ENCODE measurements at places on chromosomes 1 and 21.

GRCh38 chr1:31297277-31298247 is 730 bp downstream of the ZCCHC17 start:
- DNase-seq, result no peak

- DNase-seq, result no peak
Measured at GRCh38 chr1:73065339-73066041, 783.2 kb upstream of the NEGR1 start.

GRCh38 chr1:6510493-6510892 is 19.0 kb upstream of the PLEKHG5 start:
- no peak for DNase-seq

DNA sequence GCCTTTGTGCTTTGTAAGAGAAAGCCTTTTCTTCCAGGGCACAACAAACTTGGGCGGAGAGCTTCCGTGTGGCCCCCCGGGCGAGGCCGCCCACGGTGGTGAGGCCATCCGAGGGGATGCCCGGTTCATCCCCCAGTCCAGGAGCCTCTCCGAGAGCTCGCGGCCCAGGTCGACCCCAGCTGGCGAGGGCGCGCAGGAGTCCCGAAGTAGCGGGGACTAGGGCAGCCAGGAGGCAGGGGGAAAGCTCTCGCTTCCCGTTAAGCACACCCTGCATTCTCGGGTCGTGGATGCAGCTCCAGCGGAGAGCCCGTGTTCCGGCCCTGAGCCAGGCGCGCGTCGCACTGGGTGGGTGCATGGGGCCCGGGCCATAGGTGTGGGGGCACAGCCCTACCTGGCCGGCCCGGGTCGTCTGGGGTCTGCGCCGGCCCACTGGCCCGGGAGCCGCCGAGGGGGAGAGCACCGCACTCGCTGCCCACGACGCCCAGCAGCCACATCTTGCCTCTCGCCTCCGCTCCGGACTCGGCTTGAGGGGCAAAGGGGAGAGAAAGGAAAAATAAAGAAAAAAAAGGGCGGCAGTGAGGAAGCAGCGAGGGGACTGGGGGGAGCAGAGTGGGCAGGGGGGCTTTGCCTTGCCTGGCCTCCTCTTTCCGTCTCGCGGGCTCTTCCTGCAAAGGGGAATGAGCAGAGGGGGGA is 1.8 kb downstream of the RNF220 start:
- DNase-seq, result no peak

DNA sequence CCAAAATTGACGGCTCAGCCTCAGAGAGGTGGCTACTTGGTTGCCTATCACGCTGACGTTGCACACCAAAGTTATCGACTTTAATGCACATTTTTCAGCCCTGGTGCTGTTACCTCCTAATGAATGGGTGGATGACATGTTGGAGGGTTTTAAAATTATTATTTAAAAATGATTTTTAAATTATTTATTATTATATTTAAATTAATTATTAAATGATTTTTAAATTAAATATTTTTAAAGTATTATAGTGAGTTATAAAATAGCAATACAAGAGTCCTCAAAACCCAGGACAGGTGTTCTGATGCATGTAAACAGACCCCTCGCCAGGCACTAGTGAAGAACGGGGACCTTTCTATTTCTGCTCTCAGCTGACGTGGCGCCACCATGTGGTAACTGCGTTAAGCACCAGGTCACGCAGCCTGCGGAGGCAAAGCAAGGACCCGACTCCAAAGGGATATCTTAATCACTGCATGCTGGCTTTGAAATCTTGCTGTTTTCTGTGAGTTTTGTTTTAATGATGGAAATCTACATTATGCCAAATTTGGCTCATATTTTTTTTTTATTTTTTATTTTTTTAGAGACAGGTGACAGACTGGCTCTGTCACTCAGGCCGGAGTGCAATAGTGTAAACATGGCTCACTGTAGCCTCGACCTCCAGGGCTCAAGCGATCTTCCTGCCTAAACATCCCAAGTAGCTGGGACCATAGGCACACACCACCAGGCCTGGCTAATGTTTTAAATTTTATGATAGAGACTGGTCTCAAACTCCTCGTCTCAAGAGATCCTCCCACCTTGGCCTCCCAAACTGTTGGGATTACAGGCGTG is 22.6 kb downstream of the CASP9 start:
- no peak for DNase-seq

DNA sequence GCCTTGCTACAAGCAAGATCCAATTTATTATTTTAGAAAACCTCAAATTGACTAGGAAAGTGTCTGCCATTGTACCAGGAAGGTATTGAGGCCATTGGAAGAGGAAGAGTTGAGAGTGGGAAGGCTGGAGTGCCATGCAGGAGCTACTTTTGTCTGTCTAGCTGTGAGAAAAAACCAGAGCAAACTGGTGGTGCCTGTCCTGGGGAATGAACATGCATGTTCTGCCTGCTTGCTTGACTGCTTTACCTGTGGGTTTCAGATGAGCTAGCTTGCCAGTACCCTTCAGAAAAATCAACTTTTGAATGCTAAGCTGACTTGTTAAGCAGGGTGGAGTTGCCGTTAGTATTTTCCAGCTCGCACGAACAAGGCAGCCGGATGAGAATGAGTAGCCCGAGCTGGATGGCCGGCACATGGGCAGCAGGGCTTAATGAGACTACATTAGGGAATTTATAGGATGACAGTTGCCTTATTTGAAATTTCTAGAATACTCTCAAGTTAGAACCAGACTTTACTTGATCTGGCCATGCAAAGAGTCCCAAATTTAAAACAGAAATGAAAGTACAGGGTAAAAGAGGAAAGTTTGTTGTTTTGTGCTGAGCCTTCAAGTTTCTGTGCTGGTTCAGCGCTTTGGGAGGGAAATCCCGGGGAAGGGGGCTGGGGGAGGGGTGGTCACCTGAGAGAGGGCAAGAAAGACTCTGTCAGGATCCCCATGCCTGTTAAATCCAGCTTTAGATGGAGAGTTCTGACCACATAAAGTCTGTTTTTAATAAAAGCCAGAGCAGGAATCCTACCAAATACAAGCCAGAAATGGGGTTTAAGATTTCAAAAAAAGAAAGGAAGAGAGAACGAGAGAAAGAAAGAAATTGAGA is 29.6 kb upstream of the C1orf105 start:
- DNase-seq, result no peak

DNA sequence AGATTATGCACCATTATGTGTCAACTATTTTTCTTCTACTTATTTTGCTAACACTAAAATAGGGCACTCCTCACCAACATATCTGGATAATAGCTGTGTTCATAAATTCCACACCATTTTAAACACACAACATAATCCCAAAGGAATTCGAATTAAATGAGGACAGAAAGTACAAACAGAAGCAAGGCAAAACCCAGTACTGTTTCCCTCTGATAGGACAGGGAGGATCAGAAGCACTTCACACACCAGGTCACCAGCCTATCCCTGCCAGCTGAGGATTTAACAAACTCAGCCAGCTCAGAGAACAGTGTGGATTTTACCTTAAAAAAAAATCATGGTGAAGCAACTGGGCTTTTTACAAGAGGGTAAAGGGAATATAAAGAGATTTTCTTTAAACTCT is 20.0 kb downstream of the CRYZ start:
- DNase-seq, result no peak

GRCh38 chr1:110515891-110516290 is 3.1 kb downstream of the KCNA10 start:
- DNase-seq, result no peak

GRCh38 chr1:200925831-200926230 is 31.1 kb downstream of the INAVA start:
- no peak for DNase-seq

DNA sequence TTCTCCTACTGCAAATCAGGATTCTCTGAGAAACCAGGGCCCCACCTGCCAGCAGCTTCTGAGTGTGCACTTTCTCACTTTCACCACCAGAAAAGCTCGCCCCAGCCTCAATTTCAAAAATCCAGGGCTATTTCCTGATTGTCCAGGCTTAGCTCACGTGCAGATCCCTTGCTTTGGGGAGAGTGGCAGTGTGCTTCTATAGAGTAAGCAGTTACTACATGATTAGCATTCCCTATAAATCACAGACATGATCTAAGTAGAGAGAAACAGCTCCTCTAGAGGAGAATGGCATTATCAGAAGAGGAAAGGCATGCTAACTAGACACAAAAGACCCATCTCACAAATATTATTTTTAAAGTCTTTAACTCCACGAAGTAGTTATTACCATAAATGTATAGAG is 456.0 kb upstream of the PKN2 start:
- no peak for DNase-seq

- no peak for DNase-seq
Measured at GRCh38 chr21:42213082-42213774, 5.7 kb upstream of the ABCG1 start.

DNA sequence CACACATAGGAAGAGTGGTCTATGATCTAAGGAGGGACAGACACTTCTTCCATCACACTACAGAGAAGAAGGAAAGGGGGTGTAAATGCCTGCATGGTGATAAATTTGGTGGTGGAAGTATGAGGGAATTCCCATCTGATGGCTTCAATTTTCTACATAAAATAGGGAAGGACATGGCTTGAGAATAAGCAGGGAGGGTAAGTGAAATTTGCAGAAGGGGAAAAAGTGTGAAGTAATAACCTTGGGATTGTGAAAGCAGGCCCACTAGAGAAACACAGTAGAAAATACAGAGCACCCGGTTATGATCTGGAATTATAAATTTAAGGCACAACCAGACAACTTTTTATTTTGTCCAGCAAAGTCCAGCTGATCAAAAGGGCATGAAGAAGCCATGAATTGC is 22.7 kb upstream of the HIVEP3 start:
- no peak for DNase-seq

DNA sequence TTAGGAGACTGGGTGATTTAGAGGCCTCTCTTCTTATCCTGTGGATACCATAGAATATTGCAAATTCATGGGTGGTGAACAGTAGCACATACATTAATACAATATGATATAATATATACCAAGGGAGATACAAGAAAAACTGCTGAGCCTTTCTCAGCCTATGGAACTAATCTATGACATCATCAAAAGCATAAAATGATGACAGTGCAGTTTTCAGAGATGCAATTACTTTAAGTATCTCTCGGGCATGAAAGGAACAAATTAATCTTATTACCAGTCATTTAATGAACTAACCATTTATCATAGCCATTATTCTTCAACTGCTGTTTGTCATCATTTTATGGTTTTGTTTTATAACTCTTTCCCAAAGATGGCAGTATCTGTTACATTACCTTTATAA is 3.5 kb downstream of the CHODL start:
- no peak for DNase-seq

GRCh38 chr1:19313636-19313959 is 1.5 kb downstream of the SLC66A1 start:
- no peak for DNase-seq

DNA sequence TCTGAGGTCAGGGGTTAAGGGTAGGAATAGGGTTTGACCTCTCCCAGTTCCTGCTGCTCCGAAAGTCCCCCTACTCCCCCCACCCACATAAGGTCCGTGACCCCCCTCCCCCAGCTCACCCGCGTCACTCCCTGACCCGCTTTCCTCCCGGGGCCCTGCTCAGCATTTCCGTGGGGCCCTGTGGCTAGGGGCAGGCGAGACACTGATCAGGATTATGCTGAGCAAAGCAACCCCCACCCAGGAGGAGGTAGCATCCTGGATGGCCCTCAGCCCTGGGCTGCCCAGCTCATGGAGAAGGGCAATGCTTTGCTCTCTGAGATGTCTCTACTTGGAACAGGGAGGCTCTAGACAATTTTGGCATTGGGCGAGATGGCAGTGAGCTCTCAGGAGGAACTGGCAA is 3.7 kb downstream of the RORC start:
- no peak for DNase-seq

GRCh38 chr1:3067671-3068563 is 1.1 kb upstream of the PRDM16 start:
- DNase-seq, result no peak

DNA sequence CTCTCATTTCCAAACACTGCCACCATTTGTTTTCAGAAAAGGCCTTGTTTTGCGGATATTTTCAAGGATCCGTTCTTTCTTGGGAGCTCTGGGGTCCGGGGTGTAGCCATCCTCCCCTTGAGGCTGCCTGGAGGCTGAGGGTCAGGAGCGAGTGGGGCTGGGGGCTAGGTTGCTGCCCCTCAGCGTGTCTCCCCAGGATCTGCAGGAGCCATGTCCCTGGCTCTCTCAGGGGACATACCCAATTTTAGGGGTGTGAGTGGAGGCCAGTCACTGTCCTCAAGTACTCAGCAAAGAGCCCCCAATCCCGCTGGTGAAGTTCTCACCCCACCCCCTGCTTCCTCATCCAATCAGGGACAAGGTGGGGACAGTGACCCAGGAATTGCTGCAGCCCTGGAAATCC is 15.0 kb upstream of the PRDM16 start:
- DNase-seq, result no peak

GRCh38 chr1:215583185-215583749 is 16.2 kb downstream of the KCTD3 start:
- no peak for DNase-seq

- DNase-seq, result no peak
Measured at GRCh38 chr1:114298008-114298407, 144.3 kb upstream of the SYT6 start.

GRCh38 chr1:172054172-172054571 is 212.9 kb downstream of the DNM3 start:
- no peak for DNase-seq

- no peak for DNase-seq
Measured at GRCh38 chr1:200653022-200653462, 16.7 kb downstream of the DDX59 start.

GRCh38 chr1:60636946-60637345 is 445.4 kb upstream of the NFIA start:
- DNase-seq, result no peak

GRCh38 chr1:81801651-81802456 is 1.1 kb downstream of the ADGRL2 start:
- DNase-seq, result no peak

- DNase-seq, result no peak
Measured at GRCh38 chr1:8649027-8649426, 168.4 kb downstream of the RERE start.

DNA sequence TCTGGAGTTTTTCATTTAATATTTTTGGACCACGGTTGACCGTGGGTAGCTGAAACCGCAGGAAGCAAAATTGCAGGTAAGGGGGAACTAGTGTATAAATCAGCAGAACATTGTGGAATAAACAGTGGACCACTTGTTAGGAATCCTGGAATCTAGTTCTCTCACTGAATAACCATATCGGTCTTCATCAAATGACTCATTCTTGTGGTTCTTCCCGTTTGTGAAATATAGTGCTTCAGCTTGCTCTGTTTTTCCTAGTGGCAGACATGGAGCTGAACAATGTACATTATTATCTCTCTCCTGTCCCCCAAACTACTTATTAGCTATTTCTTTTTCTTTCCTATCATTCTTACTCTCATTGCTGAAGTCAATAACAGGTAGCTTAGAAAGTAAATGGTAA is 61.9 kb downstream of the HSPA13 start:
- no peak for DNase-seq

GRCh38 chr1:214331827-214332423 is 51.0 kb downstream of the SMYD2 start:
- no peak for DNase-seq

- DNase-seq, result no peak
Measured at GRCh38 chr1:91075233-91076135, 53.6 kb upstream of the ZNF644 start.

GRCh38 chr1:19032701-19033514 is 76.4 kb upstream of the IFFO2 start:
- no peak for DNase-seq
